ENCODE measurements at places on chromosomes 3 and 15. TPM values are rescaled to one million over a fixed set of nuclear protein-coding genes. Genes with fewer than 3 reads are reported as not detected.
A peak's percentile ranks its signal among the peaks of the same experiment; 100 is the strongest.

PTPRG gene
- total RNA-seq: 9.2 TPM

TRPM1 gene
- total RNA-seq: not detected

SLC28A2 gene
- not detected for total RNA-seq

ESYT3 gene
- total RNA-seq: 0.80 TPM

GABRG3 gene
- not detected for total RNA-seq

- peak; percentile 70 for ATAC-seq
These were observed 35.8 kb upstream of the SLC6A11 start for GRCh38 chr3:10780243-10780642.

GRCh38 chr15:70065006-70065722 lies 32.6 kb downstream of the TLE3 start:
- ATAC-seq: no peak

- ATAC-seq: no peak
These were observed 194.6 kb downstream of the THRB start for GRCh38 chr3:24299806-24300626.

GRCh38 chr15:62083194-62084154 lies 16.7 kb downstream of the C2CD4A start:
- ATAC-seq: no peak

- ATAC-seq: no peak
These were observed 59.1 kb upstream of the PYDC2 start for GRCh38 chr3:191401775-191402357.

DNA sequence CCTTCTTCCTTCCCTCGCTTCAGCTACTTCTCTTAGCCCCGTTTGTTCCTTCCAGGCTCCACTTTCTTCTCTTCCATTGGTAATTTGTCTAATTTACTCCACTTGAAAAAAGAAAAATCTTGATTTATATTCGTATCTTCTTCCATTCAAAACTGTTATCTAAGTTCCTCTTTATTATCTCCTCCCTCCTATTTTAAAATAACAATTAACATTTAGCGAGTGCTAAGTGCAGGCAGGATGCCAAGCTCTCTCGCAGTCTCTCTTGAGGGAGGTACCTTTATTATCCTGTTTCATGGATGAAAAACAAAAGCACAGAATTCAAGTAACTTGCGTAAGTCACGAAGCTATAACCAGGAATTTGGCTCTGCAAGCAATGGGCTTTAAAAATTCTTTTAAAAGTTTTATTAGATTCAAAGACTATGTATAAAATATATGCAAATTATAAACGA lies 418.9 kb upstream of the NAALADL2 start:
- ATAC-seq: no peak

- no peak for ATAC-seq
These were observed 130.3 kb downstream of the LIPC start for GRCh38 chr15:58562135-58562534.

GRCh38 chr3:185685231-185686035 lies 99.3 kb downstream of the SENP2 start:
- no peak for ATAC-seq

DNA sequence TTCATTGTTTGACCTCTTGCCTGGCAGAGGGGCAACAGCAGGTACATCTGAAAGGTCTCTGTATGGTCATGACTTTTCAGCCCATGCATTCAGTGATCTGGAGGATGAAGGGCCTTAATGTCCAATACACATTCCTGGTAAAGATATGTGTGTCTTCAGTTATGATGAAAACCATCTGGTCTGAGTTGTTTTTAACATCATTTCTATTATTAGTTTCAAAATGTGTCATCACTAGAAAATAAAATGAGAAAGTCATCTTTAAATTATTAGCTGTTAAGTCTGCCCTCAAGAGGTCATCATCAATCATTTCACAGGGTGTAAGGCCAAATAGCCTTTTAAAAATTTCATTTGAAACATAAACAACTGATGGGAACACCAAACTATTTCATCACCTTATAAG lies 92.1 kb upstream of the PLSCR4 start:
- no peak for ATAC-seq

GRCh38 chr3:159170436-159171003 lies 368.7 kb downstream of the MFSD1 start:
- no peak for ATAC-seq

- no peak for ATAC-seq
These were observed 134.8 kb upstream of the TTC14 start for GRCh38 chr3:180467177-180467576.
